Cardiac ventricle fibroblast (primary cell): ENCODE measurements at places on chromosomes 2 and 18. TPM values are rescaled to one million over a fixed set of nuclear protein-coding genes. Genes with fewer than 3 reads are reported as not detected.

The SLC9A4 gene
- total RNA-seq = not detected in 2 replicates

The NAT8 gene
- not detected in 2 replicates for total RNA-seq

The ATP6V1B1 gene
- 0.12 and 1.4 TPM in 2 replicates for total RNA-seq

The ITGB6 gene
- total RNA-seq = not detected in 2 replicates

The ZNF638 gene
- total RNA-seq = 48.6 and 52.4 TPM in 2 replicates

The ELOA2 gene
- not detected in 2 replicates for total RNA-seq

The MYO5B gene
- total RNA-seq = 0.25 TPM in 1 of 2 replicates, not detected in the other

The CDH19 gene
- total RNA-seq = 44.0 and 53.5 TPM in 2 replicates

The RAB6C gene
- total RNA-seq = not detected in 2 replicates

The AMER3 gene
- not detected in 2 replicates for total RNA-seq

The NHEJ1 gene
- 13.4 and 15.8 TPM in 2 replicates for total RNA-seq

The CFAP221 gene
- not detected in 2 replicates for total RNA-seq

The REEP1 gene
- not detected in 2 replicates for total RNA-seq

The NMUR1 gene
- total RNA-seq = not detected in 2 replicates

The PMS1 gene
- 8.4 and 9.7 TPM in 2 replicates for total RNA-seq

The FOXI3 gene
- not detected in 2 replicates for total RNA-seq

The CCDC148 gene
- not detected in 2 replicates for total RNA-seq

The DGUOK gene
- total RNA-seq = 39.7 and 40.8 TPM in 2 replicates

The WDR43 gene
- total RNA-seq = 28.0 and 31.0 TPM in 2 replicates

The TUBA3E gene
- total RNA-seq = not detected in 2 replicates
